ENCODE measurements at places on chromosomes 4 and X.

GRCh38 chrX:70470850-70471289, 26.2 kb downstream of the DLG3 start:
- no peak for DNase-seq

DNA sequence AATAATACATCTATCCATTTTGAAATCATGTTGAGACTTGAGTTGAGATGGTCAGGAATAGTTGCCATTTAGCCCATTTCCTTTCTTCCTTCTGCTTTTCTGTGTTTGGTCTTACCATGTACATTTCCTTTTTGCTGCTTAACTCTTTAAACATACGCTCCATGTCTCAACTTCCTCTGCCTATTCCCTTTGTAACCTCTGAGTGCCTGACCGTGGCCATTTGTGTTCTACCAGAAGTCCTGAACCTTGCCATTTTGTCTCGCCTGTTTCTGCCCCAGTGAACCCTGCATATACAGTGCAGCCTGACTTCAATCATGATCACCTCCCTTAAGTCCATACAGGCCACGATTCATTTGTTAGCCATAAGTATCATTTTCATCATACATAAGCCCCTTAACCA, 169.0 kb downstream of the RAPGEF2 start:
- DNase-seq, result no peak

- no peak for DNase-seq
Measured at GRCh38 chr4:95027905-95028618, 270.3 kb downstream of the BMPR1B start.

DNA sequence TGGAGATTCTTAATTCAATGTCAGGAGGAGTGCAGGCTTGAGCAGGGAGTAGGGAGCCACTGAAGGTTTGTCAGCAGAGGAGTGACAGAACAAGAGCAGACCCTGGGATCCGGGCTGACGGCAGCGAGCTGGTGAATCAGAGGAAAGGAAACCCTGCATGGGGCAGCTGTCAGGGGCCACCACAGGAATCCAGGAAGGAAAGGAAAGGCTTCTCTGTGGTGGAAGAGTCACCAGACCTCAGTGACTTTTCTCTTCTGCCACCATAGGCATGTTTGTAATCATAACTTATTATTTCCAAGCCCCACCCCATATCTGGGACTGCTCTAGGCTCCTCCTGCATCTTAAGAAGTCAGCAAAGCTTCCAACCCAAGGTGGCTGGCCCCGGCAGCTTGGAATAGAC, 150.9 kb downstream of the BCOR start:
- DNase-seq, result no peak

DNA sequence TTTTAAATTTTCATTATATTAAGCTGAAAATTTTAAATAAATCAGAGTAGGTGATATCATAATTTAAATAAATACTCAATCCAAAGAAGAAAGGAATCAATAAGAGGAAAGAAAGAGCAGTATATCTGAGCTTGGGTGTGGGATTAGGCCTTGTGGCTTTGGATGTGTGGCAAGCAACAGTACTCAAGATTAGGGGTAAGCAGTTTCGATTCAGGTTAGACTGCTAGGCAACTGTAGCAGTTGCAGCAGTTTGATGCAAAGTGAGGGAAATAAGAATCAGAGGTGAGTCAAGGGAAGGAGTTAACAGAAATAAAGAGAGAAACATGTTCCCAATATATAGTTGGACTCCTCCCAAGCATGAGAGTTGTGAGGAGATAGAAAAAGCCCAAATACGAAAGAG, 599.6 kb upstream of the KLHL4 start:
- no peak for DNase-seq

DNA sequence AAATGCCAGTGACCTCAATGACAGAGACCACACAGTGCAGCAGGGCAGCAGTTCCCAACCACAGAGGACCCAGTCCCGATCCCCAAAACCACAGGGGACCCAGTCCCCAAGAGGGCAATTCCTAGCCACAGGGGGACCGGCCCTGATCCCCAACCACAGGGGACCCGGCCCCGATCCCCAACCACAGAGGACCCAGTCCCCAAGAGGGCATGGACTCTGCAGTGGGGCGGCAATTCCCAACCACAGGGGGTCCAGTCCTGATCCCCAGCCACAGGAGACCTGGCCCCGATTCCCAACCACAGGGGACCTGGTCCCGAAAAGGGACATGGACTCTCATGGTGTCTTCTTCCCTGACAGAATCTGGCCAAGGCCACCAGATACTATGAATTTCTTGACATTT, 136.3 kb downstream of the AFAP1 start:
- DNase-seq, result no peak

DNA sequence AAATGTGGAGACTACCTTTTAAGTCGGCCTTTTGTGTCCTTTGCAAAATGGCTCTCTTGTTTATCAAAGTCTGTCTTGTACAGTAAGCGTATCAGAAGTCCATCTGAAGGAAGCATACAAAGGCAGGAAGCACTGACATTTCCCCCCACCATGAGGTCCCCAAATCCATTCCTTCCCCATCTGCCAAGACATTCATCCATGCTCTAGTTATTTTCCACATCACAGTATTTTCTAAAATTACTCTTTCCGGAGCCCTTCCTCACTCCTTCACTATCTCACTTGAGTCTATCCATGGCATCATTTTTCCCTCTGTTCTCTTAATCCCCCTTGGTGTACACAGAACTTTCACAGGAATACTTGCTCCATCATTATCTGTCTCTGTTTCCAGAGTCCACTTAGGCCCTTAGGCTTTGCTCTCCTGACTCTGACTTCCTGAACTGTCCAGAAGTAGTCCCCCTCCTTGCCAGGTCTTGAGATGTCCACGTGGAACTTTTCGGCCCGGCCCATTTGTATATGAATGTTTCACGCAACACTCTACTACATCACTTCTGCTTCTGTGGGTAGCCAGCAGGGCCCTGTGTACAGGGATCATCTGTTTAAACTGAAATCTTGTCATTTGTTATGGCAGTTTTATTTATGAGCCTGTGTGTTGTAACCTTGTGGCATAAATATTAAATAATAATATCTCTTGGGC, 2.1 kb downstream of the SEL1L3 start:
- DNase-seq, result no peak

GRCh38 chr4:156598138-156598681, 373.4 kb downstream of the PDGFC start:
- peak; percentile 77 for DNase-seq

DNA sequence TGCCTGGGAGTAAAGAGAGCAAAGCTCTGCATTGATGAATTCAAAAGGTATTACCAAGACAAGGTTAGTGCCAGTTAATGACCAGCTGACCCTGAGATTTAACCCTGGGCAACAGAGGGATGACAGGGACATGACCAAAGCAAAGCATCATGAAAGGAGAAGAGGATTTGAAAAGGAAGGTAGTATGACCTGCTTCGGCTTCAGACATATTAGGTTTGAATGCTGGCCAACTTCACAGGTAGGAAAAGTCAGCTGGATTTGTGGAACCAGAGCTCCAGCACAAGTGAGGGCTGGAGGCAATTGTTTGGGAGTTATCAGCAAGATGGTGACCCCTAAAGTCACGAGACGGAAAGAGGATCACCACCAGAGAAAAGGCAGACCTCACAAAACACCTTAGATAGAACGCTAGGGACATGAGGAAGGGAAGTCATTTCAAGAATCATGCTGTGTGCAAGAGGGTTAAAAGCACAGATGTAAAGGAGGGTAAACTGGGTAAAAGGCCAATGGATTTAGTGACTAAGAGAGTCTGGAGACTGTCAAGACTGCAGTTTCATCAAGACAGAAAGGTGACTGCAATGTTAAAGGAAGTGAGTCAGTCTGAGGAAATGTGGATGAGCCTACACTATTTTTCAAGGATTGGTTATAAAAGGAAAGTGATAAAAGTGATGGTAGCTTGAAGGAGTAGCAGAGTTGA, 45.6 kb downstream of the SH3RF1 start:
- no peak for DNase-seq

DNA sequence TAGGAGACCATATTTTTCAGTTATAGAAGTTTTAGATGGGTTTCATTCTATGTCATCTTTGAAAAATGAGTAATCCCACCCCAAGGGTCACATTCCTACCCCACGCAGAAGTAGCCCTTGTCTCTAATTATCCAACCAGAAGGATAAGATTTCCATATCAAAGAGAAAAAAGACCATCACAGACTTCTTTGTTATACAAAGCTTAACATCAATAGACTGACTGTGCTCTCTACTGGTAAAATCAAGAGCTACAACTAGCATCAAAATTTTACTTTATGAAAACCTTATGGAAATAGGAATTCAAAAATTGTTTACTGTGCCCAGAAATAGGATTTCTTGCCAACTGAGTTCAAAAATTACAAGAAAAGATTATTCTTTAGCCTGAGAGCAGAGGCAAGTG, 24.9 kb downstream of the TNMD start:
- DNase-seq, result no peak

GRCh38 chr4:118284169-118284568, 68.6 kb downstream of the PRSS12 start:
- no peak for DNase-seq

GRCh38 chrX:154072192-154072591, 25.3 kb downstream of the MECP2 start:
- DNase-seq, result no peak

DNA sequence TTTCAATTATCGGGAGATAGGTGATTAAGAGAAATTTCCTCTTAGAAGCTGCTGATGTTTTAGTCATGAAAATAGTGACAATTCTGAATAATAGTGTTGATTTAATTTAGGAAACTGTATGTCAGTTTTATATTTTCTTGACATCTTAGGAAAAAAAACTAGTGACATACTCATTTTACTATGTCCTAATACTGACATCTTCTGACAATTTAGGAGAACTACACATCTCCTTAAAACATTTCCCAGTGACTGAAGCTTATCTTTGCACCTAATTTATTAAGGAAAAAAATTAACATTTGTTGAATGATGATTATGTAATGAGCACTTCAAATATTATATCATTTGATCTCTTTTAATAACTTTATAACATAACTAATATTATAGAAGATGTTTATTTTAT, 42.0 kb upstream of the RBMXL3 start:
- DNase-seq, result no peak

DNA sequence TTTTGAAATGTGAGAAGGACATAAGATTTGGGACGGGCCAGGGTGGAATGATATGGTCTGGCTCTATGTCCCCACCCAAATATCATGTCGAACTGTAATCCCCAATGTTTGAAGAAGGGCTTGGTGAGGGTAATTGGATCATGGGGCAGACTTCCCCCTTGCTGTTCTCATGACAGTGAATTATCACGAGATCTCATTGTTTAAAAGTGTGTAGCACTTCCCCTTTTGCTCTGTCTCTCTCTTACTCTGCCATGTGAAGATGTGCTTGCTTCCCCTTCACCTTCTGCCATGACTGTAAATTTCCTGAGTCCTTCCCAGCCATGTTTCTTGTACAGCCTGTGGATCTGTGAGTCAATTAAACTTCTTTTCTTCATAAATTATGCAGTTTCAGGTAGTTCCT, 17.5 kb downstream of the MTMR8 start:
- no peak for DNase-seq

DNA sequence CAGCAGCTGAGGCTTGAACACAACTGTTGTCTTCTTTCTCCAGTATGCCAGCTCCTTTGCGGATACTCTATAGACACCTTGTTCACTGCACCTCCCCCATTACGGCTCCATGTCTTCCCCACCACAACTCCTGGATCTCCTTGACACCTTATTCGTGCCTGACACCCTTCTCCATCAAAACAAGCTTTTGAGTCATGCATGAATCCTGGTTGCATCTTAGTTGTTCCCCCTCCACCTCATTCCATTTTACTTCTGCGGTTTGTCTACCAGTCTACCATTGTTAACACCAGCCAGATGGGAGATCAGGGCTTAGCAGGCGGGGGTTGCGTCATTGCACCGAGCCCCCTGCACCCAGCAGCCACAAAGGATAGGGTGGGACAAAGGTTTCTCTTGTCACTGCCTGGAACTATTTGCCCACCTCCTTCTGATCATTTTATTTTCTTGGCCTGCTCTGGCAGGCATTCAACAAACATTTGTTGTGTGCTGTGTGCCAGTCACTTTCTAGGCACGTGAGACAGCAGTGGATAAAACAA, 2.0 kb upstream of the CDK16 start:
- DNase-seq, result no peak

- no peak for DNase-seq
Measured at GRCh38 chrX:81304563-81304962, 102.7 kb downstream of the SH3BGRL start.

DNA sequence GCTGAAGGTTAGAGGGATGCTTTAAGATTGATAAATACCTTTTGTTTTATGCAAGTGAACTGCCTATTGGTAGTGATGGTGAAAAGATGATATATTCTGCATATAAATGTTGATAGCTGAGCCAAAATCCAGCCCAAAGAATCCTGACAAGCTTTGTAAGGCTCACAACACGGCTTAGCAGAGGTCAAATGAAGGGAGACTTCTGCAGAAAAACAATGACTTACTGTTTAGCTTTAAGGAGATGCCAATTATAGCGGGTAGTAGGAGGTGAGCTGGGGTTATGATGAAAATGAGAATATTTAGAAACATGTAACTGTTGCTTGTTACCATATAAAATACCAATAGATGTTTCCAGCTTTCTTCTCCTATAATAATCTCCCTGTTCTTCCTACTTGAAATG, 97.1 kb downstream of the AFF1 start:
- DNase-seq, result no peak

GRCh38 chr4:77451530-77451929, 154.1 kb upstream of the CXCL13 start:
- DNase-seq, result no peak

- DNase-seq, result no peak
Measured at GRCh38 chrX:100606753-100607152, 22.0 kb downstream of the TNMD start.

GRCh38 chr4:80266253-80266901, at the start of gene FGF5:
Gene FGF5 (plus strand): TSS chr4:80266664. CDS start chr4:80266825, 161 bp downstream.
- peak; percentile 12 for DNase-seq

GRCh38 chr4:65719635-65720034, 49.3 kb upstream of the EPHA5 start:
- no peak for DNase-seq

GRCh38 chr4:123450393-123450792, 53.8 kb downstream of the SPRY1 start:
- DNase-seq, result no peak

GRCh38 chrX:24026432-24026831, 554 bp downstream of the KLHL15 start:
- no peak for DNase-seq

DNA sequence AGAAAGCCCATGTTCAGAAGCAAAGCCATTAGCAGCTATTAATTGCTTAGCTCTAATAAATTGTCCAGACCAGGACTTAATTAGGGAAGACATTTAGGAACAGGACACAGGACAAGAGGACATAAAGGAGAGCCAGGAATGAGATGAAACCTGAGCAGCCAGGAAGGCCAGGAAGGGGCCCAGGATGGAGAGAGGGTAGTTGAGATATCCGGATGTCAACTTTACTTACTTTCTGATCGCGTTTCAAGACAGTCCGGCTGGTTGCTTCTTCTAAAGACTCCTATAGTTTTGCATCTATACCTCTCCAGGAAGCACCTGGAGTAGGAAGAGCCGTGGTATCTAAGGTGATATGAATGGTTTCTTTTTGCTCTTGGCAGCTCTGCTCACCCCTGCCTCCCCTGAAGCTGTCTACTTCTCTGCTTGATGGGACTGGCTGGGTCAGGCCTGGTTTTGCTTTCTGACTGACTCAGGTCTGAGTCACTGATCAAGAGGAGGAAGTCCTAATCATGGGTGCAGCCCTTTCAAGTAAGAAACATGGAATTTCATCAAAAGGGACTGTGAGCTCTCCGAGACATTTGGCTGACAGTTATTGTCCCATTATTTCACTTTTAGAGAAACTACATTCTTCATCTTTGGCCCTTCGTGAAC, 733.3 kb downstream of the RPA4 start:
- no peak for DNase-seq

- no peak for DNase-seq
Measured at GRCh38 chr4:130124066-130124465, 1028.1 kb downstream of the C4orf33 start.

GRCh38 chr4:3368841-3369760, 72.7 kb upstream of the HGFAC start:
- DNase-seq, result no peak

Measured in DMS153 (cell line).